Right ventricle myocardium superior (tissue), 1 donor: ENCODE measurements at places on chromosomes 6 and 20. TPM values are rescaled to one million over a fixed set of nuclear protein-coding genes. Genes with fewer than 3 reads are reported as not detected.

Gene CENPW
- 0.48 TPM for total RNA-seq

Gene SPATS1
- total RNA-seq: not detected

Gene MUC21
- total RNA-seq: not detected

GRCh38 chr6:116714296-116714695 is 33.3 kb downstream of the KPNA5 start:
- no peak for DNase-seq

GRCh38 chr6:30885481-30885998 is 1.2 kb downstream of the DDR1 start:
- no peak for DNase-seq

- DNase-seq: peak; percentile 74
These were observed 412 bp downstream of the TRIB3 start for GRCh38 chr20:380763-381580.

DNA sequence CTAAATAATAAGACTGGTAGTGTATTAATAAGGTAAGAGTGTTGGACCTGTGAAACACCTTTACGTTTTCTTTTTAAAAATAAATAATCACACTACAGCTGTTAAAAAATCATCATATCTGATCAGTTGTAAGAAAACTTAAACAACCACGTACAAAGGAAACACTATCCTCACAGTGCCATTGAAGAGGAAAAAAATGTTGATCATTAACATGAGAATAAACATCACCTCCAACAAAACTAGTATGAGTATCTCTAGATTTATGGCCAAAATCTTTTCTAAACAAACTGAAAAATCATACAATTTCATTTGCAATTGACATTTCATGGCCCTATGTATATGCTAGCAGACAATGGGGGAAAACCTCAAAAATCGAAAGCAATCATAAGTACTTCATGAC is 590 bp downstream of the EYS start:
- DNase-seq: no peak

Gene SEMG1
- not detected for total RNA-seq

GRCh38 chr6:146944809-146945208 is 259.4 kb upstream of the STXBP5 start:
- no peak for DNase-seq

DNA sequence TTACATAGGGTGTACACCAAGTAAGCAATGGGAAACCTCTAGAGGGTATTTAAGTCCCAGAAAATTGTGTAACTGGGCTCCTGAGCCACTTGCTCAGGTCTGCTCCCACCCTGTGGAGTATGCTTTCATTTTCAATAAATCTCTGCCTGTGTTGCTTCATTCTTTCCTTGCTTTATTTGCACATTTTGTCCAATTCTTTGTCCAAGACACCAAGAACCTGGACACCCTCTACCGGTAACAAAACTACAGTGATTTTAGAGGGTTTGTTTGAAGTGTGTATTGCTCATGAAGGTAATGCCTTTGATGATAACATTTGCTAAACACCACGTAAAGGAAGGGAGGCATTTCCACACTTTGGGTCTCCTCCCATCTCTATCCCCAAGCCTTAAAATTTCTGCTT is 46.2 kb downstream of the MYB start:
- no peak for DNase-seq

- no peak for DNase-seq
These were observed 59.1 kb upstream of the SMOC2 start for GRCh38 chr6:168381726-168382458.

GRCh38 chr6:22526736-22527135 is 42.6 kb upstream of the HDGFL1 start:
- no peak for DNase-seq

DNA sequence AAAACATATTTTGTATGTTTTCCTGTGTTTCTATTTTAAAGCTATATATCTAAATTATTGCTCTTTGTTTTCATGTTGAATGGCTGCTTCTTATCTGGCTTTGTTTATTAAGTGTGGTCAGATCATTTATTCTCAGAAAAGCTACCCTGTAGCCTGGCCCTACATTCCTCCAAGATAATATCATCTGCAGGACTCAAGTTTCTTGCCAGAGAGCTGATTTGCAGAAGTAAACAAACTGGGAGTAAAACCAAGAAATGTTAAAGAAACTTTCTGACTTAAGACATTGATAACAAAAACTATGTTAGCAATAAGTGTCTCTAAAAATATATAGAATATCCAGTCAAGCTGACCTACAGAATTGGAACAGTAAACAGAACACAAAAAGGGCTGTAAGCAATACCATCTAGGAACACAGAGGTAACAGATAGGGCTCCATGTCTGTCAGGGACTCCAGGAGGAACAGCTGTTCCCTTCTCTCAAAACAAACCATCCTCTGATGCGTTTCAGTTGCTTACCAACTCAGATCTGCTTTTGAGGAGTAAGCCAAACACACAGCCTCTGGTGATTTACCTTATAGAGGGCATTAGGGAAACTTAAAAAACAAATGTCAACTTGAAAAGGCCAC is 17.5 kb upstream of the CEP85L start:
- DNase-seq: no peak

- DNase-seq: no peak
These were observed 620.0 kb downstream of the PKHD1 start for GRCh38 chr6:51467231-51467952.
